Stimulated activated CD8-positive, alpha-beta memory T cell treated with anti-CD3 and anti-CD28 coated beads, Interleukin-7, amount 100 ng/mL, for 48 hours (primary cell): ENCODE measurements at places on chromosomes 3 and 15.
A peak's percentile ranks its signal among the peaks of the same experiment; 100 is the strongest.

DNA sequence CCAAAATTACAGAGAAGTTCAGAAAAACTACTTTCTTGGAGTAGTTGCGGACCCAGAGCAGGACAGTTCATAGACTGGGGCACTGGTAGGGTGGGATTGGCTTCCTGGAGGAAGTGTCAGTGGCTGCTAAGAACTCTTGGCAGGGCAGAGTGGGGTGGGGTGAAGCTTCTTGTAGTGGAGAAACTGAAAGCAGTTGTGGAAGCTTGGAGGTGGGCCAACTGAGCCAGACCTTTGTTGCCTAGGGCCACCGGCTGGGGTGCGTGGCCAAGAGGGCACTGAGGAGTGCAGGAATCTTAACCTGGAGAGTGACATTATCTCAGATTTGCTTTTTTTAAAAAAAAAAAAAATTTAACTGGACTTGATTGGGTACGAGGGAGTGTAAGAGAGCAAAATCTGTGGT lies 3.1 kb downstream of the KAT2B start:
- no peak for DNase-seq

GRCh38 chr3:111653766-111654165 lies 58.6 kb upstream of the ZBED2 start:
- DNase-seq: no peak

- no peak for DNase-seq
Measured at GRCh38 chr15:52172869-52173268, 18.3 kb downstream of the GNB5 start.

- DNase-seq: no peak
Measured at GRCh38 chr15:91407269-91407889, 307.3 kb downstream of the SV2B start.

DNA sequence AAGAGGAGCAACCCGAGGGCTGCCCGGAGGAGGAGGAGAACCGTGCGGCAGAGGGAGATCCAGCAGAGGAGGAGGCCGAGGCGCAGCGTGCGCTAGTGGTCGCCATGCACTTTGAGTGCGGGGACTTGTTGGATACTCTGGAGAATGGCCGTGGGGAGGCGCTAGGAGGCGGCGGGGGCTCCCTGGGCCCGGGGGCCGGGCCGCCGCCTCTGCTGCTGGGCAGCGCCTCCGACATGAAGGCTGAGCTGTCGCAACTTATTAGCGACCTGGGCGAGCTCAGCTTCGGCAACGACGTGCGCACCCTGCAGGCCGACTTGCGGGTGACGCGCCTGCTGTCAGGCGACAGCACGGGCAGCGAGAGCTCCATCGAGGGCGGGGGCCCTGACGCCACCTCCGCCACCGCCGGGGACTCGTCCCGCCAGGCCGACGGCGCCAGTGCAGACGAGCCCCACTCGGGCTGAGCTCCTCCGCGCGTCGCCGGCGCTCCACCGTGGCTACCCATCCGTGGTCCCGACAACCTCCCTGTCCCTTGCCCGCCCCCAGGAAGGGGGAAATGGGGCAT lies 2.0 kb downstream of the FAM43A start:
- DNase-seq: peak; percentile 77

DNA sequence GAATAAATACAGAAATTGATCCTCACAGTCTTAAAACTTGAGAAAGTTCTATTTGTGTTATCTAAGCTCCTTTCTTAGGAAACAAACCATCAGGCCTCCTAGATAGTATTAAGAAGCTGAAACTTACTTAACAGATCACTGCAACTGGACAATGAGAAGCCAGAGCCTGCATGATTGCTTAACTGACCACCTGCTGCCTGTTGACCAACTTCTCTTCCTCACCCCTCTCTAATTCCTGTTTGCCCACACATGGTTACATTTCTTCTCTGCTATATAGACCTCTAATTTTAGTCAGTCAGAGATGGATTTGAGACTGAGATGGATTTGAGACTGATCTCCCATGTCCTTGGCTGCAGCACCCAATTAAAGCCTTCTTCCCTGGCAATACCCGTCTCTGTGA lies 13.5 kb downstream of the CCPG1 start:
- DNase-seq: no peak

- no peak for DNase-seq
Measured at GRCh38 chr3:30073622-30074021, 532.8 kb upstream of the TGFBR2 start.

DNA sequence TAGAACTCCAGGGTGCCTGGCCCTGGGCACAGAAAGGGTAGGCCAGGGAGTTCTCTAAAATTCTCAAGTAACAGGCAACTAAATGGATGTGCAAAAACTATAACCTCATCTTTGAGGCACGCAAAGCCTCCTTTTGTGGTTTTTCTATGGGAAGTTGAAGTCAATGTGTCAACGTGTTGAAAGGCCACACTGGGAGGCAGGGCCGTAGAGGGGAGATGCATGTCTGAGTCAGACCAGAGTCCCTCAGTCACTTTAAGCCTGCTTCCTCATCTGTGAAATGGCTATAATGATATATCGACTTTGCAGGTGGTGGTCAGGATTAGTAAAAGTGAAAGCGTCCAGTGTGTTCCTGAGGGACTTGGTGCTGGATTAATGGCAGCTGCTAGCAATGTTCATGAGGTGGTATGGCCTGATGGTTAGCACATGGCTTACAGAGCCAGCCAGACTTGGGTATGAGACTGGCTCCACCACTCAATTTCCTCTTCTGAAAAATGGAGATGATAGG lies 17.0 kb downstream of the TGM5 start:
- no peak for DNase-seq

DNA sequence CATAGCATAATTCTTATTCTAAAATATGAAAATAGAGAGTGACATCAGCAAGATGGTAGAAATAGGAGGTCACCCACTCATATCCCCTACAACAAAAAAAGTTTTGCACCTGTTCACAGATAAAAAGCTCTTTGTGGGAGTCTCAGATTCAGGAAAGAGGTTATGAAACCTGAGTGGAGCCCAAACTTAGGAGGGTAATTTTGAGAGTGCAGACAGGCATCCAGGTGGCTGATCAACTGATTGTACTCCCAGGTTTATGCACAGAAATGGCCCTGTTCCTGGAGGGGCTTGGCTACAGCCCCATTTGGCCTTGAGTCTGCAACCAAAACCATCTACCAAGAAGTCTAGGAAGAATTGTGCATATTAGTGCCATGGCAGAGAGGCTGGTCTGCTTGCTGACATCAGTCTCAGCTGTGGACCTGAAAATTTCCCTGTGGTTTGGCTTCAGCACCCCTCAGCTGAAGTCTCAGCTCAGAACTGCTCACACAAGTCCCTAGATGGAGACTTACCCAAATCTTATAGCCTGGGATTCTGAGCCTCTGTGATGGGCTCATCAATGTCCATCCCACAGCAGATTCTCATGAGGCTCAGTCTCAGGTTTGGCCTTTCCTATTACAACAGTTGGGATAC lies 291.6 kb downstream of the IL20RB start:
- no peak for DNase-seq

GRCh38 chr15:47367726-47368390 lies 349.4 kb upstream of the SEMA6D start:
- no peak for DNase-seq

- DNase-seq: no peak
Measured at GRCh38 chr3:13525827-13526625, 22.9 kb upstream of the FBLN2 start.

GRCh38 chr3:53264718-53265117 lies 8.9 kb upstream of the TKT start:
- no peak for DNase-seq

DNA sequence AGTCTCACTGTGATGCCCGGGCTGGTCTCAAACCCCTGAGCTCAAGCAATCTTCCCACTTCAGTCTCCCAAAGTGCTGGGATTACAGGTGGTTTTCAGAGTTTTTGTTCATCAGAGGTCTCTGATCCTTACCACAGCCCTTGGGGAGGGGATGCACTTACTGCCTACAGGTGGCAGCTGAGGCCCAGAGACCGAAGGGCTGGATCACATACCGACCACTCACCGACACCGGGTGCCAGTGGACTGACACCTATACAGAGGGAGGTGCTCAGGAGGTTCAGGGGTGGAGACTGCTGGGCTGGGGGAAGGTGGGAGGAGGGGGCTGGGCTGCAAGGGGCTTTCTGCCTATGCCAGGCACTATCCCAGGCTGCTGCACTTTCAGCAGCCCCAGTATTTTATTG lies 19.5 kb downstream of the DUSP7 start:
- no peak for DNase-seq

DNA sequence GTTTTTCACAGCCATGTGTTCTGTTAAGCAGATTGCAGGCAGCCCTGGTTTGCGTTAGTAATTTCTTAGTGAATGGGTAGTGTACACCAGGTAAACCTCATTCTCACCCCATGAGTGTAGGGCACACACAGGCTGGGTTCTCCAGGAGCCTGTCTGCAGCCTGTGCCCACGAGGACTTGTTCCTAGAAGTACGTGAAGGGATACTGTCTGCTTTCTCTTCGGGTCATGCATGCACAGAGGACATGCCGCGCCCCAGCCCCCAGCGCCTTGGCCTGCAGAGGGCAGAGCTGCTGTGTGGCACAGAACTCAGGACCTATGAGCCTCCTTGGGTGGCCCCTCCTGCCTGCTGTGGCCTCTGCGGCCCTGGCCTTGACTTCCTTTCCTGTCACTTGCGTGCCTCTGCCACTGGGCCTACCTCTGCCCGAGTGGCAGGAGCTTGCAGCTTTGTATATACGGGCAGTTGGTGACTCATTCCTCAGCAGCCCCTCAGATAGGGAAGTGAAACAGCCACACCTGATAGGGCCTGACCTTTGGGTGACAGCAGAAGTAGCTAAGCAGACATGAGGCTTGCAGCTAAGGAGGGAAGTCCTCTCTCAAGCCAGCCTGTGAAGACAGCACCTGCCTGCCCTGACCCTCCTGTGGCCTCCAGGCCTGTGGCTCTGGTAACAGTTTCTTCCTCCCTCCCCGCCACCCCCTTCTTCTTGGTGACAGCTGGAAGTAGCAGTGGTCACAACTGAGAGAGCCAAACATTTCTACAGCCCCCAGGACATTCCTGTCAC lies 19.5 kb downstream of the PPCDC start:
- DNase-seq: peak; percentile 64

DNA sequence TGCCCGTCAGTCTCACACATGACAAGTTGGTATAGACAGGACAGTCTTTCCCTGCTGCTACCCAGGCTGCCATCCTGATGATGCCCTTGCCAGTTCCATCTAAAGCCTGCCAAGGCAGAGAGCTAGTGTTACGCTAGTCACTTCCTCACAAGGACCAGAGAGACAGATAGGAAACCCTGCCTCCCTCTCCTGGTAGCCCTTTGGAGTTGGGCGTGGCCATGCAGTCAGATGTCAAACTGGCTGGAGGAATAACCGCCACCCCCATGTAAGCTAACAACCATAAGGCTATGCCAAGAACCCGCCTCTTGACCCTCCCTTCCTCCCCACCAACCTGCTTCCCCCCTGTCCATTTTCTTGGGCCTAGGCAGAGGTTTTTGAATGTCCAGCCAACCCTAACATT lies 2.8 kb downstream of the TMEM115 start:
- no peak for DNase-seq

- DNase-seq: no peak
Measured at GRCh38 chr3:99505646-99506269, 132.6 kb upstream of the COL8A1 start.

DNA sequence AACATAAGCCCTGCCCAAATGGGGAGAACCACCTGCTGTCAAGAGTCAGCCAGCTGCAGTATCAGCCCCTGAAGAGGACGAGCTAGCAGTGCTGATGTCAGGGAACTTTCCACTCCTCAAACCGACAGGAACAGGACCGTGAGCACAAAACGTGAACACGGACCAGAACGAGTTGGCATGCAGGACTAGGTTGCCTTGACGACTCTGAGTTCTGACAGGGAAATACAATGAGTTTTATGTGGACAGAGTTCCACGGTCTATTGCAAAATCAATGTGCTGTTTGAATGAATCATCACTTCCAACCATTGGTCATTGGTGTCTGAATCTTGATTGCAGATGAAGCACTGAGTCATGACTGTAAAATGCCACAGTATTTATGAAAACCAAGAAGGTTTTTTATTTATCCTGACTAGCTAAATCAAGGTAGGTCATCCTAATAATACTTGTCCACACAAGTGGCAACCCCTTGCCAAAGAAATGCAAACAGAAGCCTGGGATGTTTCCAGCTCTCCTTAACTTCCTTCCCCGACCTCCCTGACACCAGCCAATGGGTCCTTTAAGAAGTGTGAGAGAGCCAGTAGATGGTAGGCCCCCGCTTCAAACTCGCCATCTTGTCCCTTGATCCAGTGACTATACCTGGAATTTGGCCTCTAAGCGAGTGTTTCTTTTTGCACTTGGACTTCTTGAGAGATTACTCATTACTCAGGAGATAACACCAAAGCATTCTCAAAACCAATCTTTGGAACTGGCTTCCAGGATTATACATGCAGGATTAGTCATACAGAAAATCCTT lies 119.6 kb downstream of the ASB7 start:
- no peak for DNase-seq

- DNase-seq: no peak
Measured at GRCh38 chr3:156341831-156342416, 213.0 kb downstream of the SSR3 start.

DNA sequence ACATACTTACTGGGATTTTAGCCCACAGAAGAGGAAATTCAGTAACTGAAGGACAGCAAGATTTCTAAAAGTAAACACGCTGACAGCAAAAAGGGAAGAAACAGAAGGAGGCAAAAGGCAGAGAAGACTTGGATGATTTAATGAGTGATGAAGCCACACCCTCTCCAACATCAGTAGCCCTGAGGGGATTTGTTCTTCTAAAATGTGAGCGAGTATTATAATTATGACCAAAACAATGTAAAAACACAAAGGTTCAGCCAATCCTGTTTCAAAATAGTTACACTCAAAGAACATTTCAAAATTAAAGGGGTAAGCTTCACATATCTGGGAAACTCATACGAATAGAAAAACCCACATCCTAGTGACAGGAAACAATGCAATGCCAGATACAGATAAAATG lies 25.0 kb downstream of the MCCC1 start:
- no peak for DNase-seq

GRCh38 chr3:31932990-31933389 lies 48.1 kb downstream of the OSBPL10 start:
- no peak for DNase-seq

GRCh38 chr15:100250176-100250800 lies 91.5 kb downstream of the ADAMTS17 start:
- DNase-seq: no peak

- DNase-seq: no peak
Measured at GRCh38 chr15:73388256-73388781, 19.6 kb upstream of the HCN4 start.

DNA sequence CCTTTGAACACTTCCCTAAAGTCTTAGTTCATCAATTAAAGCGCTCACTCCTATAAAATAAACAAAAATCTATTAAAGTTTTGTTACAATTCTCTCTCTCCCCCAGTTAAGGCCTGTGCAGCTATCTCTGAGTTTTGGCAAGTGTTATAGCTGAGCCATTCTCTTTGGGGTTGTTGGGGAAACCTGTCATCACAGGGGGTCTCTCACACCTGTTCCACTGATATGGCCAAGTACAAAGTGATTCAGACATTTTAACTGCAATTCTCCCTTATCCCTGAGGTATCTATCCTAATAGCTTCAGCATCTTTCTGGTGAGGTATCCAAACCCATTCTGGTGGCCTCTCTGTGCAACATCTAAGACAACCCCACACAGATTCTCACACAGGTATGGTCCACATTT lies 116.4 kb downstream of the UNC13C start:
- no peak for DNase-seq
